ENCODE measurements at places on chromosomes 7 and 10.

DNA sequence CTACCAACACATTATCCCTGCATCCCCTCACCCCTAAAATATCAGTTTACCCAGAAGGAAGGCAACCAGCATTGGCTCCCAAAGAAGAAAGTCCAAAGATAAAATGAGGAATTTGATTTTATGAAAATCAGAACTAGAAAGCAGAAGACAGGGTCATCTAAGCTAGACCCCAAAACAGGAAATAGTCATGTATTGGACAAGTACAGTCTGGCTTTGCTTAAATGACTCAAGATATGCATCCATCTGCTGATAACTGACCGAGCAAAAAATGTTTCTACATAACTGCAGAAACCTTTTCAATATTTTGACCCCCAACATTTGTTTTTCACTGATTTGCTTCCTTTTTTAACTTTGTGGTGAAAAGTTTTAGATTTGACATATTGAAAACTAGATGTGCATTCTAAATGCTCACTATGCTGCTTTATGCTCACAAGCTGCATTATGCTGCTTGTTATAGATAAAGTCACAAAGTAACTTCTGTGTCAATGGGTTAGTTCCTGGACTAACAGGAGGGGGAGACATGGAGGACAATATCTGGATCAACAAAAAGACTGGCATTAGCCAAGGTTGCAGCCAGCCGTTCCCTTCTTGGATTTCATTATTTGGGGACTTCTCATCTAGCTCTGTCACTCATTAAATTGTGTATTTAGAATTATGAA, 227.0 kb downstream of the INHBA start:
- no peak for DNase-seq

DNA sequence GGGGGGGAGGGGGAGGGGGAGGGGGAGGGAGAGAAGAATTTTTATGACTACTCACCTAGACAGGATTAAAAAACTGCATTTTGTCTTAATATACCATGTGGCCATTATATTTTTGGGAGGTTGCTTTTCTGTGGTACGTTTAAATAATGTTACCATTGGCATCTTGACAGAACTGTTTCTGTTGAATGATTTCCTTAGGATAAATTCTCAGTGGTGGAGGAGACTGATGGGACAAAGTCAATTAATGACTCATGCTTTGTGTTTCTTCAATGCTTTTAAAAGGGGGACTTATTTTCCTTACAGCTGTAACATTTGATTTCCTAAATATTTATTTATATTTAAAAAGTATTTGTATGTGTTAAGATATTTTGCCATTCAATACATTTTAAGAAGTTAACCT, 13.7 kb downstream of the AGR2 start:
- DNase-seq: no peak

- DNase-seq: no peak
Observed at GRCh38 chr7:124713086-124713485, 52.5 kb downstream of the GPR37 start.

DNA sequence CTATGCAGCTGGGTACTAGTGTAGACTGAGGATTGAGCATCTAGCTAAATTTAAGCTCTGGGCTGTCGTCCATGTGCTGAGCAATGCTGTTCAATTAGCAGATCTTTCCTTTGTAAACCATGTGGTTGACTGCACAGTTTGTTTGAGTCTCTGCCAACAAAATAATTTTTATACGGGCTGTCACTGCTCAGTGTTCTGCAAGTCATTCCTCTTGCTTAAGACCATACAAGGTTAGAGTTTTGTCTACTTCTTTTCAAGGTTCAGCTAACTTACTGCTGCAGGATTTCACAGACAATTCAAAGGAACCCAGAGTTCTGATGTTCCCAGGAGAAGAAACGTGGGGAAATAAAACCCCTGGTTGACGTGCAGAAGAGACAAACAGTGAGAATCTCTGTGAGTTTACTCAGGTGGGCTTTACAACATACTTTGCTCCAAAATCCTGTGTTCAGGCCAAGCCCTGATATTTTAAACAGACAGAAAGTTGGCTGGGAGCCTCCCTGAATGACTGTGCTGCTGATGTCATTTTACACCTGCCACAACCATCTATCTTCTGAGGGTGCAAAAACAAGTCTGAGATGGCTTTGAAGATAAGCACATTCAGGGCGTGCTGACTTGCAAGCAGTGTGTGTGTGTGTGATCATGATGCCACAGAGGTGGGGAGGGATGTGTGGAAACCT, 177.1 kb upstream of the SVIL start:
- DNase-seq: peak; percentile 53

GRCh38 chr10:109650228-109650627, 273.1 kb downstream of the XPNPEP1 start:
- no peak for DNase-seq

Data from right forelimb (tissue), 1 donor.